ENCODE measurements at places on chromosomes 3 and 15.

DNA sequence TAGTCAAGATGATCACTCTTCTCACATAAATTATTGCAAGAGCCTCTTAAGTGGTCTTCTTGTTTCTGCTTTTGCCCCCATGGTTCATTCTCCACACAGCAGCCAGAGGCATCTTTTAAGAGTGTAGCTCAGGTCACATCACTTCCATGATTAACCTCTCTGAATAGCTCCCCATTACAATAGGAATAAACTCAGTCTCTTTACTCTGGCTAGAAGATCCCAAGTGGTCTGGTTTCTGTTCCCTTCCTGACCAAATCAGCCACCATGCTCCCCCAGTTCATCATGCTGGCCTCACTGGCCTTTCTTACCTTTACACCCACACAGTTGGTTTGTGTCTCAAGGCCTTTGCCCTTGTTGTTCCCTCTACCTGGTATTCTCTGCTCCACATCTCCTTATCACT is 8.2 kb downstream of the HHATL start:
- DNase-seq: no peak

DNA sequence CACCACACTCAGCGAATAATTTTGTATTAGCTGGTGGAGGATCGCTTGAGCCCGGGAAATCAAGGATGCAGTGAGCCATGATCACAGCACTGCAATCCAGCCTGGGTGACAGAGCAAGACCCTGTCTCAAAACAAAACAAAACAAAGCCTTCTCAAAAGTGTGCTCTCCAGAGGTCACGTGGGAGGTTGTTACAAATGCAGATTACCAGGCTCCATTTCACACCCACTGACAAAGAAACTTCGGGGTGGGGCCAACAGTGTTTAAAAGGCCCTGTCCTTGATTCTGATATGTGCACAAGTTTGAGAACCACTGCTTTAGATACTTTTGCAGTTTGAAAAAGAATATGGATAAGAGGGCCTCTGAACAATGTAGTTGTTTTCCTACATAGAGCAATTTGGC is 80.5 kb downstream of the UBE2E2 start:
- DNase-seq: no peak

- DNase-seq: no peak
Observed at GRCh38 chr3:190699776-190700175, 162.7 kb downstream of the GMNC start.

- DNase-seq: no peak
Observed at GRCh38 chr3:38648024-38648658, 1.3 kb downstream of the SCN5A start.

GRCh38 chr15:29308299-29308698 is 38.7 kb upstream of the NSMCE3 start:
- DNase-seq: no peak

DNA sequence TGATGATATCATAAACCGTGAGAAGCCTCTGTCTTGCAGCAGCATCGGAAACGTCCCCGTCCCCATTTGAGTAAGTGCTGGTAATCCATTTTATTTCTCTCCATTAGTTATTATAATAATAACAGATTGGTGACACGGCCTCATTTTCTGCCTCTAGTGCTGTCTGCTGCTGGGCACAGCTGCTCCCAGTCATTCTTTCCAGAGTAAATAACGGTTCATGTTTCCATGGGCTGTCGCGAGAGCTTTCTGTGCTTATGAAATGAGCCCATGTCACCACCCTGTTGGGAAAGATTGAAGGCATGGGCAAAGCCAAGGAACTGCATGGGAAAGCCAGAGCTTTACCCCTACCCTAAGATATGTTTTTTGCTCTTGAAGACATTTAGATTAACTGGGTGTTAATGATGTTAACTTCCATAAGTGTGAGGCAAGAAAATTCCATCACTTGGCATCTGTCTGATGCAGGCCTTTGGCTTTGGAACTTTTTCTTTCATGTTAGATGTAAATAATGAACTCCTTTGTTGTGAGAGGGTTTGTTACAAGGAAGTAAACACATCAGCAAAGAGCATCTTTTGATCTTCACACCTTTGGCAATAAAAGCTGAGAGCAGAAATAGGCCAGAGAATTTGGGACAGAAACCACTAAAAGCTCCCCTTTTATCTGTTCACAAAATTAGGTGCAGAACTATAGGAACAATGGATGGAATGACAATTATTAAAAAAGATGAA is 141.8 kb downstream of the FILIP1L start:
- DNase-seq: no peak

GRCh38 chr3:62144482-62144881 is 228.9 kb downstream of the FEZF2 start:
- DNase-seq: peak; percentile 51

DNA sequence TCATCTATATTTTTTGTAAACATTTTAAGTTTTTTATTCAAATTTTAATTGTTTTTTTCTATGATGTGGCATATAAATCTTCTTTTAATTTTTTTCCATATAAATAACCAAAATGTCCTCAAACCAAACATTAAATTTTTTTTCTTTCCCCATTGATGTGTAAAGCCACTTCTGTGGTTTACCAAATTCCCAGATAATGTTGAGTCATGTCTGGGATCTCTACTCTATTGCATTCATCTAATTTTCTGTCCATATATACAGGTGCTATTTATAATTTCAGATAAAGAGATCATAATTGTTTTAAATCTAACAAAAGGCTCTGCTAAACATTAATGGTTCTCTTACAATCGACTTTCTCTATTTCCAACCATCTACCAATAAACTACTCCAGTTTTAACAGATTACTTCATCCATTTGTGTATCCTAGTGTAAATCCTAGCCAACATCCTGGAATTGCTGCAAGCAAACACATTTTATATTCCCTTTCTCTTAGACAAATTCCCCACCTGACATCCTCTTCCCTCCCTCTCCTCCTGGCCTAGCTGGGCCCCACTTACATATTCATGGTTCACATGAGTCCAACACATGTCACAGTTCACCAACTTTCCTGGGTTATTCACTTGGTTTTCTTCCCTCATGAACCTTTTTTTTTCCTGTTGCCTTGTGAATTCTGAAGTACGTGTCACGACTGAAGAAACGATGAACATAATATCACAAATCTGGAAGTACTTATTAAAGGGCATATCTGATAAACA is 368.0 kb upstream of the AGTR1 start:
- no peak for DNase-seq

DNA sequence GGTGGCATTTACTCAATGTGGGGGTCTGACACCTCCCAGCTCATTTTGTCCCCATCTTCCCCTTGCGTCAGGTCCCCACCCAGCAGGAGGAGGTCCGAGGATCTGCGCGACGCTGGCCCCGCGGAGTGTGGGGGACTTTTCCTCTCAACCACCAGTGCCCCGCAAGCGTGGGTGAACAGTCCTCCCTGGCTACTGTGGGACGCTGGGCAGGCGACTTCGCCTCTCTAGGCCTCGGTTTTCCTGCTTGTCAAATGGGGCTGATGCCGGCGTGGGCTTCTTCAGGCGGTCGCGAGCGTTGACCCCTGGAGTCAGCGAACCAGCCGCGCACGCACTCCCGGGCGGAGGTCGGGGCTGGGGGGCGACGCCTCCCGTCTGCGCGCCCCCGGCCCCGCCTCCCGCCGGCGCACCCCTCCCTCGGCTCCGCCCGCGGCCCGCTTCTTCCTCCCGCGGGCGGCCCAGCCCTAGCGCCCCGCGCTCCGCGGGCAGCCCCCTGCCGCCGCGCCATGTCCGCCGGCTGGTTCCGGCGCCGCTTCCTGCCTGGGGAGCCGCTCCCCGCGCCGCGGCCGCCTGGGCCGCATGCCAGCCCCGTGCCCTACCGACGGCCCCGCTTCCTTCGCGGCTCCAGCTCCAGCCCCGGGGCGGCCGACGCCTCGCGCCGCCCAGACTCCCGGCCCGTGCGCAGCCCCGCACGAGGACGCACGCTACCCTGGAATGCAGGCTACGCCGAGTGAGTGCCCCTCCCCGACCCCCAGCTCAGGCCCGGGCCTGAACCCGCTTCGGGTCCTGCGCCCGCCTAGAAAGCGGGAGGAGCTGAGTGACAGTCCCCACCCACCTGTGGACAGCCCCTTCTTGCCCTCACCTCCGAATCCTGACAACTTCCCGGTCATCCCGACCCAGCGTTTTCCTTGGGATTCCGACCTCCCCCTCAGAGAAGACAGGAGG is at the start of gene PPM1M:
TSS of gene PPM1M (plus strand) at position 438 of the 942 bp plus-strand sequence. CDS start at position 504, 66 bp downstream.
- DNase-seq: peak; percentile 71

GRCh38 chr15:90154246-90154645 is 46.9 kb upstream of the SEMA4B start:
- no peak for DNase-seq

DNA sequence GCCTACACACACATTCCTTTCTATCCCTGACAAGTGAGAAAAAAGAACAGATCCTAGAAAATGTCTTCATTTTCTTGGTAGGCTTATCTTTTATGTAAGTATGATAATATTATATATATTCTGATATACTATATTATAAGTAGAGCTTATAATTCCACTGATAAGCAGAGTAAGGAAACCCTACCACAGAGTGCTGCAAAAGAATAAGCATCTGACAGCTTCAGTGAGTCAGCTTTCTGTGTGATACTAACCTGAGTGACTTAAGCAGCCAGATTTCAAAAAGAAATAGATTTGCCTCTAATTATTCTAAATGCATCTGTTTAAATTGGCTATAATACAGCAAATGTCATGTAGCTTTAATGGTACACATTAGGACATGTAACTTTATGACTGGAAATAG is 656.0 kb downstream of the MCTP2 start:
- no peak for DNase-seq

DNA sequence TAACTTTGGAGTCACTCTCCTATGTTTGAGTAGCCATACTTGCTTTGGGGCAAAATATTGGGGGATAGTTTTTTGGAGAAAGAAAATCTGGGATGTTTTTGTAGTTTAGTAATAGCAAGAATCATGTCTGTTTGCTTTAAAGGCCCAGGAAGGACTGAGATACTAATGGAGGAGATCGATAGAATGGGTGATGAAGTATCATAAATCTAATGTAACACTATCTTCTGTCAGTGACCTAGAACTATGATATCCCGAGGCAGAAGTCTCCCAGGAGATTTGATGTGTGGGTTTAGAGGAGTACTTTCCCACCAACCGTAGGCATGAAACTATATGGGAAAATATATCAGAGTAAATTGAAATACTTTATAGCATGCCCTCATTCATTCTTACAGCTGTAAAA is 21.0 kb upstream of the NFKBIZ start:
- peak; percentile 7 for DNase-seq

DNA sequence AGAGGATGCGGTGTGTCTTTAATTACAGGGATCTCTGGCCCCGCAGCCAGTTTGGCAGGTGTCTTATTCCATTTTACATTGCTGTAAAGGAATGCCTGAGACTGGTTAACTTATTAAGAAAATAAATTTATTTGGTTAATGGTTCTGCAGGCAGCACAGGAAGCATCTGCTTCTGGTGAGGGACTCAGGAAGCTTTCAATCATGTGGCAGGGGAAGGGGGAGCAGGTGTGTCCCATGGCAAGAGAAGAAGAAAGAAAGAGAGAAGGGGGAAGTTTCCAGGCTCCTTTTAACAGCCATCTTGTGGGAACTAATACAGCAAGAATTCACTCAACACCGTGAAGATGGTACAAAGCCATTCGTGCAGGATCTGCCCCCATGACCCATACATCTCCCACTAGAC is 128.0 kb upstream of the CRBN start:
- no peak for DNase-seq

DNA sequence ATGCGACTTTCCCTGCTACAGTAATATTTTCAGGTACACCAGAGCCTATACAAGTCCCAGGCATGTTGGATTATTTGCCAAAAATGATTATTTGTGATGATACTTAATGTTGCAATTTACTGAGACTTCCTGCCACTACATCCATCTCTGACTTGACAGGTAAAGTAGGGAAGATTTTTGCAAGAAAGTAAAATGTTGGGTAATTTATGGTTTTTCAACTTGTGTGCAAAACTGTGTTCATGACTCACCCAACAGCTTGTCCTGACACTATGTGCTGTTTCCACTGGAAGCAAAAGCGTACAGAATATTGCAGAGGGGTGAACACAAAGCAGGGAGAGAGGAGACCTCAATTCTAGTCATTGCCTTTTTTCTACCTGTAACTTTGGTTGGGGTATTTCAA is 5.4 kb upstream of the CRBN start:
- no peak for DNase-seq

DNA sequence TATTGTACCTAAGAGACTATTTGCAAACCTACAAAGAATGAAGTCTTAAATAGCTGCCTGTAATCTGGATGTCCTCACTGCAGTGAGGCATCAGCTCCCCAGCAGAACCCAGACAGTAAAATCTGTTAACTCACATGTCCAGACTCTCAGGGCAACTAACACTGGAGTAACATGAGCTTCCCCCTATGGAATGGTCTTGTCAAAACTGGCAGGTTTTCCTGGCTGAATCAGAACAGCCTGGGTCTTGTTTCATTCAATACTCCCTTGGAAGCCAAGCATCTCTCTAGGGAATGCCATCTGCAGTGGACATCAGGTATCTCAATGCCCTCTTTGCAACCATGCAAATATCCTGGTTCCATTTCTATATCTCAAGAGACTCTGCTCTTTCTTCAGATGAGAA is 24.4 kb downstream of the PTPN9 start:
- no peak for DNase-seq

- peak; percentile 81 for DNase-seq
Observed at GRCh38 chr3:194043516-194043915, 92.4 kb upstream of the HES1 start.

DNA sequence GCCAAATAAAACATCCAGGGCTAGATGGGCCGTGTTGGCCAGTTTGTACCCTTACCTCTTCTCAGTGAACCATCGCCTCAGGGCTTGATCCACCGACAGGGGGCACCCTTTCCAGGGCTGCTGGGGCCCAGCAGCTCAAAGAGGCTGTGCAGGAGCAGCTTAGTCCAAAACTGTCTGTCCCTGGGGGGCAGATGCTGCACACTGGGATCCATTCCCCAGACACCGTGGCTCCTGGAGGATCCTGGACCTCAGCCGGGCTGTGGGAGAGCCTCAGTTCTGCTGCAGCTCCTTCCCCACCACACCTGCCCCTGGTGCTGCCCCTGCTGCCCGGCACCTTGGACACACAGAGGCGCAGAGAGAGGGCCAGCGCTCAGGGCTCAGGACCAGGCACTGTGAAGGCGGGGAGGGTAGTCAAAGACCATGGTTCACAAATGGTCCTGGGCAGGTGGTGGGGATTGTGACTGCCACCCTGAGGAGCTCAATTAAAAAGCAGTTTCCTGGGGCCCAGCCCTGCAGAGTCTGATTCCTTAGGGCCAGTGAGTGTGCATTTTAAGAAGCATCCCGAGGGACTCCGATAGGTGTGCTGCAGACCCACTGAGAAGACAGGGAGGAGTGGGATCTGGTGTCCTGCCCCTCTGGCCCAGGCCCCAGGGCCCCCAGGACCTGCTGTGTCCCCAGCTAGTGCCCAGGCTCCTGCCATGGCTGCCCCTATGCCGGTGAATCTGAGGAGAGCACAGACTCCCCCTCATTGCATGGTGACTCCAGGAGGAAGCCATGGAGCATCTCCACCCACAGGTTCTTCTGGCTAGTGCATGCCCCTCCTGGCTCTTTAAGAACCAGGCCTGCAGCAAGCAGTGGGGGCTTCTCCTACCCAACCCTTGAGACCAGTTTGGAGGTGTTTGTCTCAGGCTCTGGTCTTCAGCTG is 86.5 kb upstream of the PRR20G start:
- DNase-seq: no peak

- DNase-seq: no peak
Observed at GRCh38 chr3:159232966-159233365, 431.1 kb downstream of the MFSD1 start.

GRCh38 chr3:20097015-20097414 is 56.8 kb downstream of the KAT2B start:
- DNase-seq: no peak

All from kidney capillary endothelial cell (primary cell).